ENCODE measurements at places on chromosomes 5 and 9.

GRCh38 chr5:175696139-175696854 is 38.4 kb downstream of the HRH2 start:
- DNase-seq: peak; percentile 82

GRCh38 chr9:128026255-128026772 is 40.8 kb downstream of the NAIF1 start:
- DNase-seq: peak; percentile 78

- no peak for DNase-seq
Measured at GRCh38 chr5:40160435-40160834, 519.3 kb upstream of the PTGER4 start.

- no peak for DNase-seq
Measured at GRCh38 chr5:167850911-167851310, 440.5 kb upstream of the WWC1 start.

GRCh38 chr9:129253803-129254381 is 75.8 kb upstream of the IER5L start:
- DNase-seq: no peak

DNA sequence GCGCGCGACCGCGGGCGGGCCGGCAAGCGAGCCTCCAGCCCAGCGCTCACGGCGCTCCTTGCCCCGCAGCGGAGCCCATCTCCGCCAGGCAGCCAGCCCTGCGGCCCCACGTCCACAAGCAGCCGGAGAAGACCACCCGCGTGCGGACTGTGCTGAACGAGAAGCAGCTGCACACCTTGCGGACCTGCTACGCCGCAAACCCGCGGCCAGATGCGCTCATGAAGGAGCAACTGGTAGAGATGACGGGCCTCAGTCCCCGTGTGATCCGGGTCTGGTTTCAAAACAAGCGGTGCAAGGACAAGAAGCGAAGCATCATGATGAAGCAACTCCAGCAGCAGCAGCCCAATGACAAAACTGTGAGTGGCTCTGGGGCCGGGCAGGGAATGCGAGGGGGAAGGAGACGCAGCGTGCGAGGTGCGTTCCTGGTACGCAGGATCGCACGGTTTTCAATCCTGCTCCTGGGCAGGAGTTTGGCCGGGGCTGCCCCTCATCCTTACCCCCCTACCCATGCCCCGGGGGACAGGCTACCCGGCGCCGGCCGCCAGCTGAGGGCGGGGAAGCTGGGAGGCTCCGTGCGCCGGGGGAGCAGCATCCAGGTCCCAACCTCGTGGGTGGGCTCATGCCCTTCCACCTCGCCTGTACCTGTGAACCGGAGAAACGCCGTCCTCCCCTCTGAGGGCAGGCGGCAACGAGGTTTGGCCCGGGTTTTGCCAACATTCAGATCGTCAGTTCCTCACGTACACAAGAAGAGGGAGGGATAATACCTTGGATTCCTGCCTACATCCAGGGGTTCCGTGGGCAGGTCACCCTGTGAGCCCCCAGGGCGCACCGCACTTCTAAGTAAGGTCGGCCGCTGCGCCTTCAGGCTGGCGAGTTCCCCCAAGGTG is 6.6 kb downstream of the ISL1 start:
- DNase-seq: no peak

GRCh38 chr9:84940294-84940693 is 270.8 kb downstream of the NTRK2 start:
- no peak for DNase-seq

DNA sequence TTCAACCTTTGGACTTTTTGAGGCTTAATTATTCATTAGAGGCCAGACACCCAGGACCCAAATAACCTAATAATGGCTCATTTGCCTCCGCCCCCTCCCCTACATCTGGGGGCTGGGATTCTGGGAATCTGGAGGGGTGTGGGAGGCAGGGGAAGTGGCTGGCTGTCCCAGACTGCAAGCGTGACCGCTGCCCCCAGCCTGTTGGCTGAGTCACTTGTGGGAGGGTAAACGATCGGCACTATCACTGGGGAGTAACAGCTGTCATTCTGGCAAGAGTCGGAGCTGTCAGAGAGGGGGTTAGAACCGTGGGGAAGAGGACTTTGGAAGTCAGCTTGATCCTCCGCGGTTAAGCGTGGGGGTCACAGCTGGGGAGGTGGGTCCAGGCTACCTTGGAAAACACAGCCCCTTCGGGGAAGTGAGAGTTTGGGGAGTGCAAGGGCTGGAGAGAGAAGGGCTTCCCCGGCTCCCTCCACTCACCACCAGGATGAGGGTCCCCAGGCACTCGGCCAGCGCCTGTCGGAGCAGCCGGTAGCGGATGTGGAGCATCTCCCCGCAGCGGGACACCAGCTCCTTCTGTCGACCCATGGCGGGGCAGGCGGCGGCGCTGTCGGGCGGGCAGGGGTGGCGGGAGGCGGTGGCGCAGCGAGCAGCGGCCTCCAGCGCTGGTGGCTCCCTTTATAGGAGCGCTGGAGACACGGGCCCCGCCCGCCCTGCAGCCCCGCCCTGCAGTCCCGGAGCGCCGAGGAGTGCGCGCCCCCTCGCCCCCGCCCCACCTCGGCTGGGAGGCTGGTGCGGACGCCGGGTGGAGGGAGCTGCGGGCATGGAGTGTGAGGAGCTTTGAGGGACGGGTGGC is at the start of gene AQP3:
TSS of gene AQP3 (minus strand) at position 648 of the 853 bp plus-strand sequence. CDS start at position 585, 63 bp downstream.
- peak; percentile 70 for DNase-seq

DNA sequence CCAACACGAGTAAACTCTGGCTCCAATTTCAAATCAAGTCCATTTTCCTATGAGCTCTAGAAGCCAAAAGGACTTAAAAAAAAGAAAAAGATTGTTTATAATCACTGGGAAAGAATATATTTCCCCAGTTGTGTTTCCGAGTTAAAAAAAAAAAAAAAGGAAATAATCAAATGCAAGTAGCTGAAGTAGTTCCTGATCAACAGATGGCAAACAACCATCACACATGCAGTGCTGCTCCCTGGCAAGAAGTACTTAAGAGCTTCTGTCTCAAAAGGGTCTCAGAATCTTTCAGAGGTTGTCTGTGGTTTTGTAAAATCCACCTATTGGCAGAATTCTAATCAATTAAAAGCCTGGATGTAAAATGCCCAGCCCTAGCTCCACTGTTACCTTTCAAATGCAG is 387.9 kb downstream of the RAB3C start:
- DNase-seq: no peak
